Tongue (tissue), 3 donors: ENCODE measurements at places on chromosomes 3 and 15.

GRCh38 chr3:84961011-84961410 lies 2.2 kb downstream of the CADM2 start:
- no peak for DNase-seq

DNA sequence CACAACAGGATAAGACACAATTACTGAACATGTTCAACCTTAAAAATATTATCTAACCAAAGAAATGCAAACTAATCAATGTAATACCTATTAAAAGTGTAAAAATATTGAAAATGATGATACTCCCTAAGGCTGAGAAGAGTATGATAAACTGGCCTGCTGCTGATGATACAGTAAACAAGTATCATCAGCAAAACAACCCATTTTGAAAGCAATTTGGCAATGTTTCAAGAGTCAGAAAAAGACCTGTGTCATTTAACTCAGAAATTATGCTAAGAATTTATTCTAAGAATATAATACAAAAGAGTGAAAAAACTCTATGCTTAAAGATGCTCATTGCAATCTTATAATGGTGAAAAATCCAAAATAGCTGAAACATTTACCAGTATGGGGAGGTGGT lies 22.1 kb downstream of the CCDC191 start:
- DNase-seq: no peak

DNA sequence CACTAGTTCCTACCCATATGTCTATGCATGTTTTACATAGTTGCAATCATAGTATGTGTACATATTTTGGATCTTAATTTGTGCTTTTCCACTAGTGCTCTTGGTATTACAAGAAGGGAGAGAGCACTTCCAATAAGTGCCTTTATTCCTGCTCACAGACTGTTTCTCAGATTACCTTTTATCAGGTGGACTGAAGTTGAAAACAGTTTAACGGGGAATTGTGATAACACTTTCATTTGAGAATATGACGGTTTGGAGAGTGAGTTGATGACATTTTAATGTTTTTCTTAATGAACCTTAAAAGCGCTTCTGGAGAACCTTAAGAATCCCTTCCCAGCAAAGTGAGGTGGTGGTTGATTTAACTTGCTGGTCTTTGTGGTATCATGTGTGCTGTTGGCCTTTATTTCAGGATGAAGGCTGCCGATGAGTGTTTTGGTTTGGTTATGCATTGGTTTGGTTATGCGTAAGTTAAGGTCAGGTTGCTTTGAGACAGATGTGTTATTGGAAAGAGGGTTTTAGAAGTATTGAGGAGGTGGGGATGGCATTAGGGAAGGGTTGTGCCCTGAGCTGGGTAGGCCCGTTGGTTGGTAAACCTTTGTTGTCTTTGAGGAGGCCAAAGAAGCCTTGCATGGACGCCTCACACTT lies 2.8 kb downstream of the EDEM1 start:
- no peak for DNase-seq

DNA sequence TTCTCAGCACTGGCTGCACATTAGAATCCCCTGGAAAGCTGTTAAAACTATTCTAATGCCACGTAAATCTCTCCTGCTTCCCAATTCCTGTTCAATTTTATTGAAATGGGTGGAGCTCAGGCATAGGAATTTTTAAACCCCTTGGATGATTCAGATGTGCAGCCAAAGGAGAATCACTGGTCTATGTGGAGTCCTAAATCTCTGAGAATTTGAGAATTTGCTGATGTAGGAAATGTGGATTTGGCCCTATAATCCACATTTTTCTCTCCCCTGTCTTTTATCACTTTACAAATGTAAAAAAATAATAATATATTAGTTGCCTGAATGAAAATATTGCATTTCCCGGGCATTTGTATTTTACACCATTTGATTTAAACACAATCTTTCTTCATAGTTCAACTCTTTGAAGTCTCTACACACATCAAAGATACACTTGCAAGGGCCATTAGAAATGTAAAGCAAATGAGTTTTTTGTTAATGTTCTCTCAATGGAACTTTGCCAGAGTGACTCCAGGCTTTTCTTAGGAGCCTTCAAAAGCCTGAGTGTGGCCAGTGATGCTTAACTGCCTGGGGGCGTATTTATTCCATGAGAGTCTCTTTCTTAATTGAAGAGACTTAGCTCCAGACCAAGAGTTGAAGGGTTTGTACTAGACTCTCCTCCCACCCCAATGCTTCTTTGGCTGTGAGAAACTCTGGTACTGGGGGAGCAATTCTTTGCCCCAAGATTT lies 48.8 kb upstream of the PTX3 start:
- no peak for DNase-seq

- DNase-seq: no peak
Measured at GRCh38 chr3:128707928-128708494, 18.0 kb upstream of the RAB7A start.

GRCh38 chr3:76920511-76920910 lies 119.4 kb upstream of the ROBO2 start:
- DNase-seq: no peak

GRCh38 chr15:92523176-92523575 lies 129.5 kb downstream of the ST8SIA2 start:
- no peak for DNase-seq

- DNase-seq: peak; percentile 47
Measured at GRCh38 chr15:75532413-75533250, 46.5 kb downstream of the PTPN9 start.

- DNase-seq: no peak
Measured at GRCh38 chr3:40801284-40801741, 276.6 kb downstream of the ZNF621 start.

DNA sequence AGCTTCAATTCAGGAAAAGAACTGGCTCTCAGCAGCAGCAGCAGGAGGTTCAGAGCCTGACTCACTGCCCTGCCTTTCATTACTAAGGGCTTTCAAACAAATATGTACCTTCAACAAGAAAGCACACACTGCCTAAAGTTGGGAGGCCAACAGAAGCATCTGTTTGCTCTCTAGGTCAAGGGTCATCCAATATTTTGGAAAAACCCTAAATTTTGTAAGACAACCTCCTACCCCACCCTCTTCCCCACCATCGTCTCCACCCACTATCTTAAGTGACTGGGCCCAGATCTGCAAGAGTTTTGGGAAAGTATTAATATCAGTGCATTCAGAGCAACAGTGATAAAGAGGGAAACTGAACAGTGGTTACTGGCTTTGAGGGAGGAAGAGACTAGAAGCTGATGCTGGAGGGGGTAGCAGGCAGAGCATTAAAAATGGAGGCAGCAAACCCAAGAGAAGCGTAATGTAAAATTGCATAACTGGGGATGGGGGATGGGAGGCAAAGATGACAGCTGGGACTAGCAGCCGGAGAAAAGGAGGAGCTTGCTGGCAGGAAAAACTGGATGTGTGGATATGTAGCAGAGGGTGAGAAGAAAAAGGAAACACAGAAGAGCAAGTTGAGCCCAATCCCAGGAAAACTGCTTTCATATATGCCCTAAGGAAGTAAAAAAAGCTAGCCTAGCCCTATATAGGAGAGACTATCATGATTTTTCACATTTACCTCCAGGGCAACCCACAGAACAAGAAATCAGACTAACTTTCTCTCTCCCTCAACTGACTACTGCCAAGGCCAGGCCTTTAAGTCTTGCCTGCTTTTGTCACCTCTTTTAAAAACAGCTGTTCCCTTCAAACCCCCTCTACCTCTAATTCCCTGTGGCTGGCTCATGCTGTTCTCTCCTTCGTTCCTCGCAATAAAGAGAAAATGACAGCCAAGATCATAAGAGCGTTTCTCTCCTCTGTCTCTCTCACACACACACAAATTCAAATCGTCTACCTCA lies 31.4 kb downstream of the NPTN start:
- peak; percentile 91 for DNase-seq

DNA sequence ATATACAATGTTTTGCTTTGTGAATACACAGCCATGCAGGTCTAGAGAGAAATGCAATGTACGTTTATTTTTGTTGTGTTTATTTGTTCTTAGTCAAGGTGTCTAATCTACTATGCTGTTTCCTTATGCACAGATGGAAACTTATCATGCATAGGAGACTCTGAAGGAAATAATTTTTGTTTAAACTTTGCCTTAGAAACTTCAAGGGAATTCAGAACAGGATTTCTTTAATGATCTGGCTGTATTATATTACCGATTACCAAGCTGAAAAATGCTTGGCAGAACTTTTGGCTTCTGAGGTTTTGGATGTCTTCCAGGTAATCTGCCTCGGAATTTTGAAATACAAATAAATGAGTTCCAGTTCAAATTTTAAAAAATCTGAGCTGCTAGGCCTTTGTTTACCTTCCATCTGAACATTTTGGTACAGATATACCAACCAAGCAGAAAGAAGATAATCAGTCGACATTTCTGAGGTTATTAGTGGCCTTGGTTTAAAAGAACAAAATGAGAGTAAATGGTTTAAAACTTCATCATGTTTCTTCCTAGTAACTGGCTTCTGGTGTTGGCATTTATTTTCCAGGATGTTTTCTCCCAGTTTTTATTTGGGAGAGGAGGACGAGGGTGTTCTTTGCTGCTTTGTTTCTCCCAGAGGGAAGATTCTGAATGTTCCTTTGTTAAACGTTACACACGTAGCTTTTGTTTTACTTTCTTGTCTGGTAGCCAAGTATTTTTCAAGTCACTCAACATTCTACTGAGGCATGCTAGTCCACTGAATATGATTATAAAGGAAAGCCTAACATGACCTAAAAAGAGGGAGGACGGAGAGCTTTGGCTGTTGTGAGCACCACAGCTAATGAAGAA lies 421.8 kb upstream of the TBL1XR1 start:
- DNase-seq: peak; percentile 76

GRCh38 chr3:126463521-126463920 lies 12.2 kb downstream of the ZXDC start:
- no peak for DNase-seq

- no peak for DNase-seq
Measured at GRCh38 chr3:142898346-142899213, 9.7 kb upstream of the PCOLCE2 start.

GRCh38 chr15:65326117-65326526 lies 21.6 kb downstream of the RNU5B-1 start:
- peak; percentile 58 for DNase-seq

DNA sequence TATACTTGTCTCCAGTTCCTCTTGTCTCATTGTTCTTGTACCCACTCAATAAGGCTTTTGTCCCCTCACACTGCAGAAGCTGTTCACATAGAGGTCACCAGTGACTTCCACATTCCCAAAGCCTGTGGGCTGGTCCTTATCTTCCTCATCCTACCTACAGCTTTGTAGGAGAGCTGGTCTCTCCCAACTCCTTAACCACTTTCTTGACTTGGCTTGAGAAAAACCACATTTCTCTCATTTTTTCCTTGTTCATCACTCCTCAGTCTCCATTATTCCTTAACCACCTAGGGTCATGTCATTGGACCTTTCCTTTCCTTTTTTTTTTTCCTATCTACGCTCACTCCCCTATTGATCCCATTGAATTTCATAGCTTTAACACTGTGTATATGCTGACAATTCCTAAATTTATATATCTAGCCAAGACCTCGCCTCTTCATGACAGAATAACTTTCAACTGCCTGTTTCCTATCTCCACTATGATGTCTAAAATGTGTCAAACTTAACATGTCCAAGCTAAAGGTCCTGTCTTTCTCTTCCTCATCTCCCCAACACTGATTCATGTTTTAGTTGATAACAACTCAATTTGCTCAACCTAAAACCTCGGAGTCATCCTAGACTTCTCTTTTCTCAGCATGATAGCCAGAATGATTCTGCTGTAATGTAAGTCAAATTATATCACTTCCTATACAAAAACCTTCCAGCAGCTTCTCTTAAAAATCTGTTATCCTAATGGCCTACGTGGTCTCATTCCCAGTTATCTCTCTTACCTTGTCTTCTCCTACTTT lies 49.5 kb downstream of the CEP63 start:
- no peak for DNase-seq

DNA sequence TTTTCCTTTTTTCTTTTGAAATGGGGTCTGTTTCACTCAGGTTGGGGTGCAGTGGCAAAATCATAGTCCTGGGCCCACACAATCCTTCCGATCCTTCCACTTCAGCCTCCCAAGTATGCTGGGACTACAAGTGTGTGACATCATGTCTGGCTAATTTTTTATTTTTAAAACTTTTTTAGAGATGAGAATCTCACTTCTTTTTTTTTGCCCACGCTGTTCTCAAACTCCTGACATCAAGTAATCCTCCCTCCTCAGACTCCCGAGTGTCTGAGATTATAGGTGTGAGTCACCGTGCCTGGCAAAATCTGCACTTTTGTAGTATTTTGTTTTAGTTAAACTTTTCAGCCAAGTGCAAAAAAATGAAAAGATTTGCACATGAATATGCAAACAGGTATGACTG lies 171.0 kb downstream of the FNDC3B start:
- DNase-seq: no peak

DNA sequence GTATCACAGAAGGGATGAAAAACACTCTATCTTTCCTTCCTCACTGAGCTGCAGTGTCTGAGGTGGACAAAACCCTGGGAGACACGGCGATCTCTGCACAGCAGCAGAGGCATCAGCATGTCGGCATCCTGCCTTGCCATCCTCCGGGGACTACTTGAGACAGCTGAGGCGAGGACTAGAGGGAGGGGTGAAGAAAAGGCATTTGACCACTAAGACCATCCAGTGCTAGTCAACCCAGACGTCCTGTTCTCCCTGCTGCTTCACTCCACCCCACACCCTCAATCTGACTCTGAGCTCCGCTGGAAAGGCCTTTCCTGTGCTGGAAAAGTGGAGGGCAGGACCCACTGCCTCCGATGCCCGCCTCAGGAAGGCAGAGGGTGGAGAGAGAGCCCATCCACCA lies 67.3 kb downstream of the VGLL4 start:
- no peak for DNase-seq

DNA sequence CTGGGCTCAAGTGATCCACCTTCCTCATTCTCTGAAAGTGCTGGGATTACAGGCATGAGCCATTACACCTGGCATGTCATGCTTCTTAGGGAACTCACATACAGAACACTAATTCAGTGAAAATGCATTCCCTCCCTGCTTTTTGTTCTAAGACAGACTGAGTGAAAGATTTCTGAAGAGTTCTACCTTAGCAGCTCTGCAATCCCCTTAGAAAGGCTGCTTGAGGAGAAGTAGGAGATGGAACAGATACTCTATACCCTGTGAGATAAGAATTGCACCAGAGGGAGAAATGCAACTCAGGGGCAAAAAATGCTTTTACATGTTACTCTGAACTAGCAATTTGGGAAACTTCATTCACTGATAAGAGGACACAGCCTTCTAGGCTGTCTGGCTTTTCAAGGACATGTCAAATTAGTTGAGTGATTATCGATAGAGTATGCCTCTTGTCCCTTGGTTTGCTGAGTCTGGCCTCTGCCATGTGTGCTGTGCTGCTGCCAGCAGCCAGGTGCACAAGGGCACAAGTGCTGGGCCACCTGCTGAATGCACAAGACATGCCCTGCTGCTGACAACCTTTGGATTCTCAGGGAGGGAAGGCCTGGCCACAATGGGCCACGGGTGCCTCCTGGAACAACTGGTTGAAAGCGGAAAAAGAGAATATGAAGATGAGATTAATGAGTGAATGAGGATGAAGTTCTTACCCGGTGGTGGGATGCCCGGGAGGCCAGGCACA lies 17.8 kb downstream of the UQCC5 start:
- DNase-seq: no peak
